ENCODE measurements at places on chromosomes 6 and 20.

- DNase-seq = peak; percentile 83
These were observed 14.5 kb downstream of the BCL2L1 start for GRCh38 chr20:31707994-31708735.

- no peak for DNase-seq
These were observed 9.7 kb downstream of the MAPRE1 start for GRCh38 chr20:32829311-32830005.

GRCh38 chr6:165821754-165822153 is 158.7 kb upstream of the PDE10A start:
- DNase-seq = no peak

DNA sequence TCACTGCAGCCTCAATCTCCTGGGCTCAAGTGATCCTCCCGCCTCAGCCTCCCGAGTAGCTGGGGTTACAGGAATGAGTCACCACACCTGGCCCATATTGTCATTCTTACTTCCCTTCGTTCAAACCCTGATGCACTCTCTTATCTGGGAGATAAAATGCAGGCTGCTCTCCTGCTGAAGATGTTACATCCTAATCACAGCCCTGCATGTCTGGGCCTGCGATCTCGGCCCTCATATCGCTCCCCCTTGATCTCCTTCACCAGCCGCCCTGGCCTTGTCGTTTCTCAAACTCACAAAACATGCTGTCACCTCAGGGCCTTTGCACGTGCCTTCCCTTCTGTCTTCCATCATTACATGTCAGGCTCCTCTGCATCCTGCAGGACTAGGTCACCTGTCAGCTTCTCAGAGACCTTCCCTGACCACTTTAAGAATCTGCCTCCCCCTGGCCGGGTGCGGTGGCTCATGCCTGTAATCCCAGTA is 8.8 kb upstream of the C20orf203 start:
- DNase-seq = no peak

DNA sequence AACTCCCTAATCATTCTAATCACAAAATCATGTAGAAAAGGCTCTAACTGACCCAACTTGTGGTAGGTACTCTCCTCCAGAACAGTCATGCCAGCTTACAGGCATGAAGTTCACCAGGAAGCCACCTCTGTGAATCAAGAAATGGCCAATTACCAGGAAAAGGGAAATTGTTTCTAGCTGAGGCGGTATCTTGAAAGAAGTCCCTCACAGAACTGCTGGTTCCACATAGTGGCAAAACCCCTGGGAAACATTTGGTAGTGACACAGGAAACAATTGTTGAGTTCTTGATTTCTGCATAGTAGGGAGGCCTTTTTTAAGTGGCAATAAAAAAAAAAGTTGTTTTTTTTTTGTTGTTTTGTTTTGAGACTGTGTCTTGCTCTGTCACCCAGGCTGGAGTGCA is 3.4 kb upstream of the ZHX3 start:
- no peak for DNase-seq

GRCh38 chr20:38200646-38201045 is 35.6 kb upstream of the TGM2 start:
- no peak for DNase-seq

DNA sequence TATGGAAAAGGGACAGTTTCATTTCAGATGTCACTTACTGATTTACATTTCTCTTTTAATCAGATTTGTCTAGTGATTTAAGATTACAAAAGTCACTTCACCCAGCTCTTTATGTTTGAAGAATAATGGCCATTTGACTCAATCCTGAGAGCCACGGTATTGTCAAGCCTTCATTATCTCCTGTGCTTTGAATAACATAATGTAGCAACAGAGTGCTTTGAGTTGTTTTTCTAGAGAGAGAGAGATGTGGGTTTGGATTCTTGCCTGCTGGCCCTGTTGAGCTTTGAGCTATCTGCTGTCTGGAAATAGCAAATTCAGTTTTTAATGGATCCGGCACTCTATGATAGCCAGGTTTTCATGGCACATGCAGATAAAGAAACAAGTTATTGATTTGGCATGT is 478.4 kb upstream of the SOX4 start:
- no peak for DNase-seq

GRCh38 chr6:209432-210103 is 82.7 kb upstream of the DUSP22 start:
- no peak for DNase-seq

- no peak for DNase-seq
These were observed 73.9 kb downstream of the JPH2 start for GRCh38 chr20:44112889-44113617.

GRCh38 chr6:37114612-37115011 is 55.3 kb upstream of the PIM1 start:
- no peak for DNase-seq

GRCh38 chr20:8144282-8145245 is 12.5 kb downstream of the PLCB1 start:
- DNase-seq = peak; percentile 81

GRCh38 chr6:132132924-132133639 is 181.9 kb upstream of the CCN2 start:
- DNase-seq = no peak

- no peak for DNase-seq
These were observed 40.2 kb downstream of the PLEKHG1 start for GRCh38 chr6:150639823-150640331.

DNA sequence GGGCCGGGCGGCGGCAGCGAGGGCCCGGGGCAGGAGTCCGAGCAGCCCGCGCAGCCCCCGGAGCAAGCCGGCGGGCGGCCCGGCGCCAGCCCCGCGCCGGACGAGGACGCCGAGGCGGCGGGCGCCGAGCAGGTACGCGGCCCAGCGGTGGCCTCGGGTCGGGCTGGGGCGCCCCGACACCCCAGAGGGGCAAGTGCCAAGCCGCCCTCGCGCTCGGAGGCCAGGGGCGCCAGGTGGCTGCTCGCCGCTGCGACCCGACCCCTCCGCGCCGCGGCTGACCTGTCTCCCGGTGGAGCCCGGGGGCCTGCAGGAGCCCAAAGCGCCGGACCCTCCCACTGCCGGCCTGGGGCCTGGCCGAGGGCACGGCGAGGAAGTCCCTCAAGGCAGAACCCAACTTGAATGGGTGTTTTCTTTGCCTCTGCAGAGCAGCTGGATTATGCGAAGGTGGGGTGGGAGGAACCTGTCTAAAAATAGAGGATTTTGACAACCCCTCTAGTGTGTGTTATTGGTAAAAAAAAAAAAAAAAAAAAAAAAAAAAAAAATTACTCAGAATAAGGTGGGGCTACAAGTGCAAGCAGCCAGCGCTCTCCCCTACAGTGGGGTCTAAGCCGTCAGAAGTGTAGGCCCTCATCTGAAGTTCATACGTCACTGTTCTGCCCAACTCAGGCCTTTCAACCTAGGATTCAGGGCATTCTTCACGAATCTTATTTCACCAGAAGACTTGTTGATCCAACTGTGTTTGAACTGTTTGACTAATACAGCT is 609 bp downstream of the OGFRL1 start:
- no peak for DNase-seq

GRCh38 chr20:16311756-16312155 is 261.5 kb downstream of the KIF16B start:
- no peak for DNase-seq

- DNase-seq = no peak
These were observed 78.7 kb downstream of the CDH22 start for GRCh38 chr20:46229478-46230105.

DNA sequence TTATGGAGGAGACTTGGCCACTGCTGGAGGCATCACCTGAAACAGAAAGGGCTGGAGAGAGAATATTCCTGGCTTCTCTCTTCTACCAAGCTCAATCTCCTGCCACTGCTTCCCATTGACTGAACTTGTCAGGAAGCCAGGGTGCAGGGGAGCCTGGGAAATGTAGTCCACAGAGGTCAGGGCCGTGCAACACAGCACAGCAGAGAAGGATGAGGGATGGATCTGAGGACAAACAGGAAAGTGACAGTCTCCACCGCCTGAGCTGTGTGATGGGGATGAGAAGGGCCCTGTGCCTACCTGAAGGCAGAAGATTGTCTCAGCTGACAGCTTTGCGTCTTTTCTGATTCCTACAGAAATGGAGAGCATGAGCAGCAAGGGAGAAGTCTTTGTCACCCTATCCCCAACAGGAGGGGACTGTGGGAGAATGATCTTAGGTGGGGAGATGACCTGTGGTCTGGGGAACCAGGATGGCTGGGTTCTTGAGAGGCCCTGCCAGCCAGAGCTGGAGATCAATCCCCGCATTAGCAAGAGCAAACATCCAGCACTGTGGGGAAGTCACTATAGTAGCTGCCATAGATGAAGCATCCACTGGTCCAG is 114.2 kb downstream of the SNX5 start:
- no peak for DNase-seq

DNA sequence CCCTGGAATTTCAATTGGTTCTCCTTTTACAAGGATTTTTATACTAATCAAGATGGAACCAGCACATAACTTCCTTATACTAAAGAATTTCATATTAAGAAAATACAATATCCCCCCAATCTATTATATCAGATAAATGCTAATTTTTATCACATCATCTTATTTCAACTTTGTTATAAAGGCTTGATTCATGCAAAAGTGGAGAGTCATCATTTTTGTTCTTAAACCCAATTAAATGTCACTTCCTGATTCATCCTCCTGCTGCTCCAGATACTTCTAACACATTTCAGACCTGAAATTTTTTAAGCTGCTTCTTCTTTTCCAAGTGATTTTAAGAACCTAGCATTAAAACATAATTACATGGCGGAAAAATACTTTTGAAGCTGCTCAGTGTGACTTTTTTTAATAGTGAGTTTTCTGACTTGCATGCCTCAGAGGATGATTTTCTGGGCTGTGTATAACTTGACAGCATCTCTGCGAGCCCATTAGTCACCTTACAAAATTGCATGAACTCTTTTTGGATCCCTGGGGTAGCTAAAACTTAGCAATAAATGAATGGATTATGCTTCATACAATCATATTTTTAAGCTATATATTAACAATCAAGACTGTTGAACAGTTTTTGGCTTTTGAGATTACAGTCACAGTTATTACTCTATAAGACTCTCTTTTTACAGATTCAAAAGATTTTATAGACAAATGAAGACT is 134.1 kb downstream of the ELOVL4 start:
- DNase-seq = no peak

GRCh38 chr6:446418-447366 is 55.1 kb downstream of the IRF4 start:
- peak; percentile 77 for DNase-seq

DNA sequence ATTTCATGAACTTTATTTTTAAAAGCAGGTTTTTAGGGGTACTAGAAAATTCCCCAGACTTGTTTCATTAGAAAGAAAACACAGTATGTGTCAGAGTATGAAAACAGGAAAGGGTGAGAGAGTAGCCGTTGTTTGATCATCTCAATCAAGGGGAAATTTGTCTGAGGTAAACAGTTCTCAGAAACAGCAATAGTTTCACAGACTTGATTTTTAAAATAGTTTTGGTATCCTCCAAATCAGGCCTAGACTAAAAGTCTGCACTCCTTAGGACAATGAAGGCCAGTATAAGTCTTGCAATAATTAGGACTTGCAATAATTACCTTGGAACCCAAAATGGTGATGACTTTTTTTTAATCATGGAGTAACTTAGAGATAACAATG is 176.6 kb upstream of the TAB2 start:
- DNase-seq = no peak

DNA sequence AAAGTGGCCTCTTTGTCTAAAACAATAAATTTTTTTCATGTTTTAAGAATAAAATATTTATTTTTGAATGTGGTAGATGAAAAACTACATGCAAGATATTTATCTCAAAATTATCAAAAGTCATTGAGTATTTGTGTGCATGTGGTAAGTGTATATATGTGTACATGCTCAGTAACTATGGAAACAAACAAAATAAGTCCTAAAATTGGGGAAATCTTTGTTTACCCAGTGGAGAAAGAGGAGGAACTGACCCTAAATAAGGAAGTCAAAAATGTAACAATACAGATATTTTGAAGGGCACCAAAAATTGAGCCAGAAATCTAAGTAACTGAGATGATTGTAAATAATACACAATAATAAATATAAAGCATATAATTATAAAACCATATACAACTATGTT is 639.2 kb downstream of the MAFB start:
- no peak for DNase-seq

GRCh38 chr6:170037541-170038250 is 253.2 kb downstream of the DLL1 start:
- no peak for DNase-seq

- no peak for DNase-seq
These were observed 117.3 kb downstream of the TMEM170B start for GRCh38 chr6:11654876-11655275.

- peak; percentile 72 for DNase-seq
These were observed 311.2 kb downstream of the NRN1 start for GRCh38 chr6:5695260-5696245.

- no peak for DNase-seq
These were observed 3.9 kb upstream of the ZNF292 start for GRCh38 chr6:87151471-87151780.

- DNase-seq = no peak
These were observed 22.7 kb upstream of the TFAP2C start for GRCh38 chr20:56606174-56606945.

DNA sequence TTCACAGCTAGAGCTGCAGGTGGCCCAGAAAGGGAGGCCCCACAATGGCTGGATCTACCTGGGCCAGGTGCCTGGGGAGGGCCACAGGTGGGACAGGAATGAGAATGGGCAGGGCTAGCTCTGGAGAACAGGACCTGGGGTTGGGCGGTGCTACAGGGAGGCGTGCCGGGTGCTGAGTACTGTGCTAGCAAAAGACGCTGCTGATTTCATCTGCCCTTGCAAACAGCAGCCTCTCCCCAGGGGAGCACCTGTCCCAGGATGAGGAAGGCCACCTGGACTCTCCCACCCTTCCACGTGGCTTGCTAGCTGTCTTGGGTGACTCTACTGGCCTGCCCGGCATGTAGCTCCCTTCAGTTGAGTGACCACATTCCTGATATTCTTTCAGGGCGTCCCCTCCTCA is 6.6 kb upstream of the YTHDF1 start:
- DNase-seq = no peak

- DNase-seq = no peak
These were observed 261.5 kb downstream of the TAF4 start for GRCh38 chr20:61803915-61804751.

DNA sequence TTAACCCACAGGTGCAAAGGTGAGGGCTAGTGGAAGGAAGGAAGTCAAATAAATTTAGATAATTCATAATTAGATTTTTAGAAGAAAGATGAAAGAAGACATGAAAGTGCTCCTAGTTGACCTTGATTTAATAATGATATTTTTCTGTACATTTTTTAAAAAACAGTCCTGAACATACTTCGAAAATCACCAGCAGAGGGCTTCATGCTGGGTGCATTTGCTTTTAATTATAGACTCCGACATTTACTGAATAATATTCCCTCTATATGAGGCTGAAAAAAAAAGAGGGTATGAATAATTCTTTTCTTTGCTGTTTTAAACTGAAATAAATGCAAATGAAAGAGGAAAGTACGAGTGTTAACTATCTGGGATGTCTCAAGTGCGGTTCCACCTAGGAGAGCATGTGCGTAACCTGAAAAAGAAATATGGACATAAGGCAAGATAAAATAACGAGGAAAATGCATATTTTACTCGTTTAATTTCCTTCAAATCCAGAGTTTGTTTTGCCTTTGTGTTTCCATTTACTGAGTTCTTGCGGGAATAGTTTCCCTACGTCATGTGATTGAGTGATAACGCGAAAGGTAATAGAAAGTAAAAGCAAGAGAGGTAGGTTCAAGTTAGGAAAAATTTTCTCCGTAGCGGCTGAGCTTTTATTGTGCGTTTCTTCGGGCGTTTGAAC is 3.1 kb upstream of the TFAP2B start:
- DNase-seq = peak; percentile 10
